ENCODE measurements at places on chromosomes 13 and 19.

DNA sequence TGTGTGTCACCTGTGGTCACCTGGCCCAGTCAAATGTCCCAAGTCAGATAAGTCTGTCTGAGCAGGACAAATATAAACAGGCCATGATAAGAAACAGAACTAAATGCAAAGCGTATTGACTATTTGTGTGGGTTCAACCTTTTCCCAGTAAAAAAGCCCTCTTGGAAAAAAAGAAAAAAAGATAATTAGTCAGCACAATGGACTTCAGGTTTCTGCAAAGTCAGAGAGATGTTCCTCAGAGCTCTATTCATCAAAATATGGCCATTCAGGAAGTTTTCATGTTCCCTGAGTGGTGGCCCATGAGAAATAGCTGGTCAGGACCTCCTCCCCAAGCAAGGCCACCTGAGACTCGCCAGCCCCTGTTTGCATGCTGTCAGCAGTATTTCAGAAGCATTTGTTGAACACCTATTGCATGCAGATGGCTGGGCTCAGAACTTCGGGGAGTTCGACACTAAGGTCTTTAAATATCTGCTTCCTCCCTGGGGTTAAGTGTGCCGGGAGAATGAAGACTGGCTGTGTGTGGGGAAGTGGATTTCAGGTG, 2.7 kb downstream of the FFAR3 start:
- DNase-seq: no peak

- DNase-seq: peak; percentile 70
Measured at GRCh38 chr19:13840305-13841085, 36.4 kb upstream of the NANOS3 start.

DNA sequence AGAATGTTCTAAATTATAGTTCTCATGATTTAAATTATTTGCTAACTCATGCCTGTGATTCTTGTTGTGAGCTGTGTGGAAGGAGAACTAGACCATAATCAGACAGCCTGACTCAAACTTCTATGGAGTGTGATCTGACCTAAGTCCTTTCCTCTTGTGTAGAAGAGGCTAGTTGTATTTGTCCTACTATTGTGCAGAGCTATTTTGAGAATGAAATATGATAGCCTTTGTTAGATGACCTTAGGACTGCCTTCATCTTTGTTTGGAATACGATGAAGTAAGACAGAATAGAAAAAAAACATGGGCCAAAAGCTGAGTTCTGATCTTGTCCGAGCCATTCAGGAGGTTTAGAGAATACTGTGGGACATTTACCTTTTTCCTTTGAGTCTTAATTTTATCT, 119.4 kb downstream of the STOML3 start:
- no peak for DNase-seq

DNA sequence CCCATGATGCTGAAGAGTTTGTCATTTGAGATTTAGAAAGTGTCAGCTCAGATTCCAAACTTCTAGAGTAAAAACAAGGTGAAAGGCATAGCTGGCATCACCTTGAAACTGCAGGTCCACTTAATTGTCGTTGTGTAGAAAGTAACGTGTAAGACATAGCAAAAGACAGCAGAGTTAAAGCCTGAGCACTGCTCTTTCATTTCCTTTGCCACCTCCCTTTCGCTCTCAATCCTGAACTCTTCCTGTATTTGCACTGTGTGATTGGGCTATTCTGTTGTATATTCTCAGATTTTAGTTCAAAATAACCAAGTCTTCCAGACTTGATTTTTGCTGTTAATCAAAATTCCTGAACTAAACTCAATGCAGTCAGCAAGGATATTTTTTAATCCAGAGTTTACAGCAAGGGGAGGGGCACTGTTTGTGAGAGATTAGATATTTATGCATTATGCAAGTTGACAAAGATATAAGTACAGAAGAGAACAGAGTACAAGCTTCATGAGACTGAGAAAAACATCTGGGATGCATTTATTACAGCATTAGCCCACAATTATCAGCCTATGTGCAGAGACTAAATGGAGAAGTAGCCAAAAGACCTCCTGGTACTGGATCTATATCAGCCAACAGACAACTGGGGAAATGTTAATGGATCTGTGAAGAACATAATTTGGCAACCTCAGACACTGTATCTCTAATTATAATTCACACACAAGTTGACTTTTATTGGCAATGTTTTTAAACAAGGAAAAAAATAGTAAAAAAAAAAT, 328.6 kb downstream of the SUCLA2 start:
- no peak for DNase-seq

DNA sequence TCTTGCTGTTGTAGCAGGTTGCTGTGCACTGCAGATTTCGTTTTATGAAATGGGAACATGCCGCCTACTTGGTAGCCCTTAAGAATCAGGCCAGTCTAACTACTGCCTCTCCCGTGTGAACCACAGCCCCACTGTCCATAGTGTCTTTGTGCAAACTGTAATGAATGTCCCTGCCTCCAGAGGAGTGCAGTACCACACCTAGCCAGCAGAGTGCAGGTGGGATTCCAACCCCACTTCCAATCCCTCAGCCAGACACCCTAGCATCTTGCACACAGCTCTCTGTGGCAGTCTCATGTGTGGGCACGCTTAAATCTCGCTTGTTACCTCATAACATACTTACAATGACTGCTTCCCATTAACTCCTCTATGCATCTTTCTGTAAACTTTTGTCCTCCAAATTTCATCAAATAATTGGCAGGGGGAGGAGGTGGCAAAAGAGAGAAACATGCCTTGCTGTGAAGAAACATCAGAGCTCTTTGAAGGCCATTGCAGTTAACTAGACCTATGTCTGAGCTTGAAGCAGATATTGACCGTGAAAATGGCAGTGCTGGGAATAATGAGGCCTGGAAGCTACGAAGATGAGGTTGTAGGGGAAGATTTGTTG, 47.2 kb downstream of the ZAR1L start:
- no peak for DNase-seq

DNA sequence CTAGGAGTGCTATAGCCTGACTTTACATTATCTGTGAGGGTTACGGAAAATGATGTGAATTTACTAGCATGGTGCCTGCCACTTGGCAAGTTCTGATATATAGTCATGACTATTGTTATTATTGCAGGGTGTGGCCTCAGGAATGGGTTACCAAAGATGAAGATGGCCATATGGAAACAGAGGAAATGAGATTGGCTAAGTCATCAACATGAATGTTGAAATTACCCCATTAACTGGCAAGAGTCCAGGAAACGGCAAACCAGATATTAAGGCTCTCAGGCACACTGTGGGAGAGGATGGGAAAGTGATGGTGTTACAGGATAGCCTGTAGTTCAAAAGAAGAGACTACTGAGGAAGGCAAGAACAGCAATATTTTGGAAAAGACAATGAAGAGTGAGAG, 183.3 kb downstream of the KCNRG start:
- no peak for DNase-seq

GRCh38 chr13:36353001-36353400, 6.8 kb upstream of the SPART start:
- DNase-seq: no peak

DNA sequence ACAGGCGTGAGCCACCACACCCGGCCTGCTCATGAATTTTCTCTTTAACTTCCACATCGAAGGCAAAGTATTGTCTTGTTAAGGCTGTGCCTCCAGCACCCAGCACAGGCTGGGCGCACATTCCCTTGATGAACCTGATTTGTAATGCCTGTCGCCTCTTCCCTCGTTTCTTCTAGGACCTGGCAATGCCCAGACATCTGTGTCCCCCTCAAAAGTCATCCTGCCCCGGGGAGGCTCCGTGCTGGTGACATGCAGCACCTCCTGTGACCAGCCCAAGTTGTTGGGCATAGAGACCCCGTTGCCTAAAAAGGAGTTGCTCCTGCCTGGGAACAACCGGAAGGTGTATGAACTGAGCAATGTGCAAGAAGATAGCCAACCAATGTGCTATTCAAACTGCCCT, 3.7 kb downstream of the ICAM1 start:
- no peak for DNase-seq

GRCh38 chr13:54636231-54636630, 1607.6 kb downstream of the OLFM4 start:
- DNase-seq: no peak

DNA sequence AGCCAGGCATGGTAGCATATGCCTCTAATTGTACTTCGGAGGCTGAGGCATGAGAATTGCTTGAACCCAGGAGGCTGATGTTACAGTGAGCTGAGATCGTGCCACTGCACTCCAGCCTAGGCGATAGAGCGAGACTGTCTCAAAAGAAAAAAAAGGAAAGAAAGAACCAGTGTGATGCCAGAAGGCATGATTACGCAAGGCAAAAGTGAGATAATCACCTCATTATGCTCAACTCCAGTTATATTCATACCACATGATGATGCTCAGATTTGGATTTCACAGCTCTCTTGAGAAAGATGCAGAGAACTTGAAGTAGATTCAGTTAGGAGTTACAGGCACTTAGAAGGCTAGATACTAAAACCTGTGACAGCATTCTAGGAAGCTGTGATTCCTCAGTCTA, 21.8 kb downstream of the RCBTB1 start:
- no peak for DNase-seq

- DNase-seq: no peak
Measured at GRCh38 chr13:32047793-32048192, 16.2 kb downstream of the FRY start.

DNA sequence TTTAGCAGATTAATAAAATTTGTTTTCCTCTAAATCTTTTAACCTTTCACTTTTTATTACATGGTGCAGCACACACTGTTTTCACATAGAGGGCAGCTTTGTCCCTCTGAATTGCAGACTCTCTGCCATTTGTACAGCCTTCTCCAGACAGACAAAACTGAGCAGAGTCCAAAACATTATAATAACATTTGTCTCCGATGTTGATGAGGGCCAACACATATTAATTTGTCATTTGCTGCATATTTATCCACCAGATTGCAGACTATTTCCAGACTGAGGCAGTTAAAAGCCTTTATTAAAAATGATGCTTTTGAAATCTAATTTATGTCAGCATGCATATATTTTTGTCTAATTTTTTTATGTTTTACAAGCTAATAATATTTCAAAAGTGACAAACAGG, 1251.9 kb upstream of the SLC10A2 start:
- no peak for DNase-seq

- DNase-seq: no peak
Measured at GRCh38 chr13:52751196-52751595, 11.6 kb upstream of the CNMD start.

GRCh38 chr13:25682276-25682675, 310.5 kb downstream of the ATP8A2 start:
- no peak for DNase-seq
